SJCRH30 (cell line): ENCODE measurements at places on chromosomes 2 and 18.

- no peaks in the 10 kb centered on the region for H3K27me3 ChIP-seq
- H3K4me1 ChIP-seq: peaks cover 11% of the 10 kb centered on the region
- no peak overlapping the region for H3K27ac ChIP-seq
- no peak overlapping the region for H3K4me3 ChIP-seq
- no peaks in the 10 kb centered on the region for H3K36me3 ChIP-seq
- DNase-seq: peak; percentile 3
Observed at GRCh38 chr2:157061799-157062198, 195.7 kb upstream of the GALNT5 start.

GRCh38 chr2:231334179-231334930, 61.2 kb upstream of the B3GNT7 start:
- no peaks in the 10 kb centered on the region for H3K27me3 ChIP-seq
- DNase-seq: no peak
- no peak overlapping the region for H3K4me3 ChIP-seq
- peak overlapping the region; percentile 39 for H3K27ac ChIP-seq
- peaks cover 11% of the 10 kb centered on the region for H3K4me1 ChIP-seq

- H3K4me3 ChIP-seq: no peak overlapping the region
- H3K27ac ChIP-seq: no peak overlapping the region
- peaks cover 43% of the 10 kb centered on the region for H3K4me1 ChIP-seq
- H3K27me3 ChIP-seq: no peaks in the 10 kb centered on the region
- peak; percentile 73 for DNase-seq
Observed at GRCh38 chr2:8541223-8541622, 140.6 kb upstream of the ID2 start.

DNA sequence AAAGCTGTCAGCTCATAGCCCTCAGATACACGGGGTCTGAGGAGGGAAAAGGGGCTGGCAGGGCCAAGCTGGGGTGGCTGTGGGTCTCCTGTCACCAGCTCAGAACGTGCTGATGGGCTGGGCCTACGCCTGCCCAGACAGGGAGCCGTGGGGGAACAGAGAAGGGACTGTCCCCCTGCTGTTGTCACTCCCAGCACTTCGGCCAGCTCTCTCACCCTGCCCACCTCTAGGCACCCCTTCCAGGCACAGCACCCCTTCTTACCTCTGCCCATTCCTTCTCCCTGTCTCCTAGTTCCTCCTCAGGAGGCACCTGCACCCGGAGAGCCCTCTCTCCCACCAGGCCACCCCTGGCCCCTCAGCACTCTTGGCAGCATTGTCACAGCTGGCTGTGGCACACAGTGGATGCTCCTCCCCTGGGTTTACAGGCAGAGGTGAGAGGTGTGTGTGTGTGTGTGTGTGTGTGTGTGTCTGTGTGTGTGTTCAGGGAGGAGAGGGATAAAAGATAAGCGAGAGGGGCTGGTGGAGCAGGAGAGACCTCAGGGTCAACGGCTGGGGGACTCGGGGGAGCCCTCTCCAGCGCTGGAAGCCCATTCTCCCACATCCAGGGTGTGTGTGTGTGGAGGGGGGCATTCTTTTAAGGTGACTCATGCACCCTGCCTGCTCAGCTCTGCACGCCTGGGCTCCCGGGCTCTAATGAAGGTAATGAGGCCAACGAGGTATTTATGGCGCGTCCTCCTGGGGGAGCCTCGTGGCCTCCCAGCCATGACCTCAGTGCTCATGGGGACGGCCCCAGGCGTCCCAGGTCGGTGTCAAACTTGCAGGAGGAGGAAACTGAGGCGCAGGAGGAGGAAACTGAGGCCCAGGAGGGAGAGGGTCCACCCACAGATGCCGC, 66.1 kb upstream of the SMAD7 start:
- H3K4me3 ChIP-seq: peak overlapping the region; percentile 21
- peaks cover 10% of the 10 kb centered on the region for H3K4me1 ChIP-seq
- H3K36me3 ChIP-seq: no peaks in the 10 kb centered on the region
- DNase-seq: peak; percentile 77

DNA sequence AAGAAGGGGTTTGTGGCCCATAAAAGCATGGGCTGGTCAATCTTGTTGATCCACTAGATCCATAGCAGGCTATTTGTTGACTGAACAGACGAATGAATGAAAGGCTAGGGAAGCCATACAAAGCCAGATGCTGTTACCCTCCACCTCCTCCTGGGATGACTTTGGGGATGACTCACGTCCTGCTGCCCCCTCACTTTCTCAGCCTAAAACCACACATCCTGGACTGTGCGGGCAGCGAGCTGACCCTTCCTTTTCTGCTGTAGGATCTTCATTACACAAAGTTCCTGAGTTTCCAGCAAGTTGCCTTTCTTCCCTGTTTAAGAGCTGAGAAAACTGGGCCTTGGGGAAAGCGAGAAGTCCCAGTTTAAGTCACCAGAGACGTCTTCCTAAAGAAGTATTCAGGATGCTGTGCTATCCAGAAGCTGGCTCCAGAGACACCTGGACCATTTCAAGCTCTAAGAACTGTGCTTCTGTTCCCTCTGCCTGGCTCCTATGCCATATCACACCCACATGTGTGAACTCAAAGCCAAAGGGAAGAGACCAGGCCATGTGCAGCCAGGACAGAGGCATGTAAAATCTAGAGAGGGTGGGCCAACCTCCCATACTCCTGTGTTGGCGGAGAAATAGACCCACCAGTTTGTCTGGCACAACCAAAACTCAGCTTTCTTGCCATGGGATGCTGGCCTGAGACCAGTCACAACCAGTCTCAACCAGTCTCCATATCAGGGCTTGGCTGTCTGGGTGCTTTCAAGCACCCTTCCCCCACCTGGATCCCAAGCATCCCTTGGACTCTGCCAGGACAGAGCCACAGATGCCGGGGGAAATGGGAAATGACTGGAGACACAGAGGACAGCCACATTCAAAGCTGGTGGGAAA, 4.7 kb upstream of the SLC20A1 start:
- H3K4me1 ChIP-seq: peaks cover 17% of the 10 kb centered on the region
- DNase-seq: peak; percentile 53
- no peaks in the 10 kb centered on the region for H3K36me3 ChIP-seq
- H3K27ac ChIP-seq: no peak overlapping the region; the same call in 1 of the 2 replicates

DNA sequence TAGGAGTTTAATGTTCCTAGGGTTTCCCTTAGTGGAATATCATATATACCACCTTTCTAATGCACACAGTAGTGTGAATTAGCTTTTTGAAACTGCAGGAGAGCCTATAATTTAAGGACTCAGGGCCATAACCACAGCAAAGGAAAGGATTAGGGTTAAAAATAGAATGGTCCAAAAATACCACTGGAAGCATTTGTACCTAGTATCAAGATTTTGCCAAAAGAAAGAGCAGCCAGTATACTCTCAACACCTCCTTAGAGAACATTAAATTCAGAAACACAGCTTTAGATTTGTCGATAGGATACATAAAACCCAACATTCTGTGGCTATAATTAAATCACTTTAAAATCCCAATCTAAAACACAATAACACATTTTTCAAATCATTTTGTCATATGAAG, 634.9 kb downstream of the EPHA4 start:
- H3K27ac ChIP-seq: no peak overlapping the region
- no peaks in the 10 kb centered on the region for H3K27me3 ChIP-seq
- H3K4me1 ChIP-seq: no peaks in the 10 kb centered on the region
- no peaks in the 10 kb centered on the region for H3K36me3 ChIP-seq

DNA sequence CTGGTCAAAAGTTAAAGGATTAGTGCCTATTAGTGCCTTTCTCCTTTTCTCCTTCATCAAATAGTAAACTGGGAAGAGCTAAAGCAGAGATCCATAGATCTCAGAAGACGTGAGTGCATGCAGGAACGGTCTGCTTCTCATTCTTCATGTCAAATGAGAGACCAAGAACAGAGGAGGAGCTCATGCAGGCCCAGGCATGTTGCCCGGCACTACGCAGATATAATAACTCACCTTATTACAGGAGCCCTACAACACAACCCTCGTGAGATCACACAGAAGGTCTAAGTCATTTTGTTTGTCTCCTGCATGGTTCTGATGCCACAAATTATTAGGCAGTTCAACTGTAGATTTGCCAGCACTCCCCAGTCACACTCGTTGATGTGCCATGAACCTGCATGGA, 71.8 kb downstream of the CMPK2 start:
- H3K27me3 ChIP-seq: 0 out of 2 replicates have a peak, but pooled peaks cover 4% of the 10 kb centered on the region
- DNase-seq: no peak
- no peak overlapping the region for H3K4me3 ChIP-seq
- H3K36me3 ChIP-seq: no peaks in the 10 kb centered on the region

DNA sequence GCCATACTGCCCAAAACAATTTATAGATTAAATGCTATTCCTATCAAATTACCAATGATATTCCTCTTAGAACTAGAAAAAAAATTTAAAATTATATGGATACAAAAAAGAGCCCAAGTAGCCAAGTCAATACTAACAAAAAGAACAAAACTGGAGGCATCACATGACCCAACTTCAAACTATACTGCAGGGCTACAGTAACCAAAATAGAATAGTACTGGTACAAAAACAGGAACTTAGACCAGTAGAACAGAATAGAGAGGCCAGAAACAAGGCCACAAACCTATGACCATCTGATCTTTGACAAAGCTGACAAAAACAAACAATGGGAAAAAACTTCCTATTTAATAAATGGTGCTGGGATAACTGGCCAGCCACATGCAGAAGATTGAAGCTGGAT, 86.1 kb upstream of the KYNU start:
- H3K4me3 ChIP-seq: no peak overlapping the region
- H3K4me1 ChIP-seq: no peaks in the 10 kb centered on the region
- H3K36me3 ChIP-seq: no peaks in the 10 kb centered on the region

DNA sequence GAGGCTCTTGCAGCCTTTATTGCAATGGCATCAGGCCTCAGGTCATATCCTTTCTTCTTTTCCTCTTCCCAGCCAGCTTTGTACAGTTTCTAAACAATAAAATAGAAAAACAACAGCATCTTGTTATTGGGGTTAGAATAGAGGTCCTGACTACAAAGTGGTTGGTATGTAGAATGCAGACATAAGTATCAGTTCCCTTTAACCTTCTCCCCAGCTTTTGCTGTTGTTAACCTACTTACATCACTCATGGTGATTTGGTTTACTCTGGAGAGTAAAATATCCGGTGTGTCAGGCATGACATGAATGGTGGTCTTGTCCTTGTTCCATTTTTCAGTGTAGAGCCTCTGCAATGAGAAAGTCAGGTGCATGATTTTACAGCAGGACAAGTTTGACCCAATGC, 69.8 kb downstream of the NEB start:
- H3K27ac ChIP-seq: no peak overlapping the region
- no peaks in the 10 kb centered on the region for H3K27me3 ChIP-seq
- no peaks in the 10 kb centered on the region for H3K4me1 ChIP-seq
- DNase-seq: no peak

GRCh38 chr2:71410696-71411095, 42.7 kb upstream of the DYSF start:
- no peaks in the 10 kb centered on the region for H3K4me1 ChIP-seq
- H3K27ac ChIP-seq: no peak overlapping the region
- no peaks in the 10 kb centered on the region for H3K27me3 ChIP-seq
- peaks cover 48% of the 10 kb centered on the region for H3K36me3 ChIP-seq

- H3K27me3 ChIP-seq: no peaks in the 10 kb centered on the region
- no peaks in the 10 kb centered on the region for H3K36me3 ChIP-seq
- H3K4me3 ChIP-seq: no peak overlapping the region
- H3K27ac ChIP-seq: no peak overlapping the region
- H3K4me1 ChIP-seq: no peaks in the 10 kb centered on the region
Observed at GRCh38 chr2:234912437-234912836, 39.4 kb upstream of the SH3BP4 start.

- no peak overlapping the region for H3K4me3 ChIP-seq
- DNase-seq: no peak
- H3K36me3 ChIP-seq: no peaks in the 10 kb centered on the region
- H3K27ac ChIP-seq: no peak overlapping the region
Observed at GRCh38 chr2:166230724-166231070, 102.9 kb upstream of the SCN1A start.

GRCh38 chr18:11020877-11021414, 128.4 kb downstream of the PIEZO2 start:
- no peak overlapping the region for H3K4me3 ChIP-seq
- H3K4me1 ChIP-seq: no peaks in the 10 kb centered on the region
- H3K27ac ChIP-seq: no peak overlapping the region
- no peaks in the 10 kb centered on the region for H3K27me3 ChIP-seq
- DNase-seq: no peak

DNA sequence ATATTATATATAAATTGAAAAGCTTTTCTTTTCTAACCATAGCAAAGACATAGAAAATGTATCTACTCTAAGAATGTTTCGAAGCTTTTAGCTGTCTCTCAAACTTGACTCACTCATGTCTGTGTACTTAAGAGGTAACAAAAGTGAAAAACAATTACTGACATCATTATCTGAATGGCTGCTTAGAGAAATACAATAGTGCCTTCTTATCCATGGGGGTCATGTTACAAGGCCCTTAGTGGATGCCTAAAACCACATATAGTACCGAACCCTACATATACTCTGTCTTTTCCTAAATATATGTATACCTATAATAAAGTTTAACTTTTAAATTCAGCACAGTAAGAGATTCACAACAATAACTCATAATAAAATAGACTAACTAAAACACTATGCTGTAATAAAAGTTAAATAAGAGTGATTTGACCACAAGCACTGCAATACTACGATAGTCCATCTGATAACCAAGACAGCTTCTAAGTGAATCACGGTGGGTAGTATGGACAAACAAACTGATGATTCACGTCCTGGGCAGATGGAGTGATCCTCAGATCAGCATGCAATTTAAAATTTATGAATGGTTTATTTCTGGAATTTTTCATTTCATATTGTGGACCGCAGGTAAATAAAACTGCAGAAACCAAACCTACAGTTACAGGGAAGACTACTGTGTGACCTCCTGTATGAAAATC, 246.2 kb downstream of the XIRP2 start:
- H3K27me3 ChIP-seq: no peaks in the 10 kb centered on the region
- H3K4me3 ChIP-seq: no peak overlapping the region

DNA sequence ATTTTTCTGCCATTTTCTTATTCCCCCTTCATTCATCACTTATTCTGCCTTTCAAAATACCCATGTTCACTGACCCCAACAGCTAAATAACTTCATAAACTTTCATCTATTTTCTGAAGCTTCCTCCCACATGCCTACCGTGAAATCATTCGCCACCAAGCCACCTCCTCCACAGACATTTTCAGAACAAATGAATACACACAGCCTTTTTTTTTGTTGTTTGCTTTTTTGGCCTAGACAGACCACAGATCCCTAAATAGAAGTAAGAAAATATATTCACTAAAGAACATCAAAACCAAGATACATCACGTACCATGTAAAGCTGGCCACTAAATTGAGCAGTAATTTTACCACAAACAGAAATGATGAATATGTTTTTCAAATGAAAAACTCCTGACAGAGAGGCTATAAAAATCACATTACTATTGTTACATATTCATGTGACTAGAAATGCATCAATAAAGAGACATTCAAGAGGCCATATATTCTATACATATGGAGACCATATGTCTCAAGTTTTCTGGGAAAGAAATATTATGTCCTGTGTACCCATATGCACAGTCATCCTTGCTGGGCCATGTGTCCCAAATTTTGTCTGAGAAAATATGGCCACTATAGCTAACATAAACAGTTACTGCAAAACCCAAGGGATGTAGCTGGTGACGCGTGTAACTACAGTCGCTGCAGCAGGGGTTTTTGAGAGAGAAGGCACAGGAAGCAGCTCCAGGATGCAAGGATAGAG, 200.3 kb downstream of the FBXO15 start:
- no peaks in the 10 kb centered on the region for H3K36me3 ChIP-seq
- H3K27me3 ChIP-seq: no peaks in the 10 kb centered on the region
- no peaks in the 10 kb centered on the region for H3K4me1 ChIP-seq
- H3K4me3 ChIP-seq: no peak overlapping the region

- H3K4me1 ChIP-seq: peaks cover 18% of the 10 kb centered on the region
- no peak overlapping the region for H3K27ac ChIP-seq
- no peak for DNase-seq
- no peaks in the 10 kb centered on the region for H3K27me3 ChIP-seq
Observed at GRCh38 chr2:44743473-44743872, 198.0 kb upstream of the SIX3 start.
